T-helper 22 cell (primary cell): ENCODE measurements at places on chromosomes 4 and X.

GRCh38 chr4:139528377-139529005, 27.5 kb downstream of the SETD7 start:
- DNase-seq: no peak

DNA sequence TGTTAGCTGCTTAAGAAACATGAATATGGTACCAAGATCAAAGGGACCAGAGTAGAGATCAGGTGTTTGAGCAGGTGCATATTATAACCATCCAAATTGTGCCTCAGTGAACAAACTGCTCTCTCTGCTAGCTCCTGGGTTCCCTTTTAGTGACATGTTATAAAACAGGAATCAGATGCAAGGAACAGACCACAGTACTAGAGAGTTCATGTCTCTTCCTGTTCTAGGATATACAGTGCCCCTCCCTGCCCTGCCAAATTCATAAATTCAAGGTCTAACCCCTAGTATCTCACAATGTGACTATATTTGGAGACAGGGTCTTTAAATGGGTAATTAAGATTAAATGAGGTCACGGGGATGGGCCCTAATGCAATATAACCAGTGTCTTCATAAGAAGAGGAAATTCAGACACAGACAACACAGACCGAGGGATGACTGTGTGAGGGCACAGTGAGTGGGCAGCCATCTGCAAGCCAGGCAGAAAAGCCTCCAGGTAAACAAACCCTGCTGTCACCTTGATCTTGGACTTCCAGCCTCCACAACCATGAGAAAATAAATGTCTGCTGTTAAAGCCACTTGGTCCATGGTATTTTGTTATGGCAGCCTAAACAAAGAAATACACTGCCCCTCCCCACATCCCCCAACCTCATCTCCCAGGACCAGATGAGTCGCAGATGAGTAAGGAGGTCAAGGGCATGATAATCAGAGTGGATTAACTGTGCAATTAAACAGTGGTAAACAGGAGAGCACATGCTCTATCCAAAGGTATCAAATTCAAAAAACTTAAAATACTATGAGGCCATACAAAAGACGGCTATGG, 82.5 kb downstream of the RBM47 start:
- DNase-seq: no peak

GRCh38 chr4:168527560-168527959, 30.7 kb downstream of the PALLD start:
- no peak for DNase-seq

DNA sequence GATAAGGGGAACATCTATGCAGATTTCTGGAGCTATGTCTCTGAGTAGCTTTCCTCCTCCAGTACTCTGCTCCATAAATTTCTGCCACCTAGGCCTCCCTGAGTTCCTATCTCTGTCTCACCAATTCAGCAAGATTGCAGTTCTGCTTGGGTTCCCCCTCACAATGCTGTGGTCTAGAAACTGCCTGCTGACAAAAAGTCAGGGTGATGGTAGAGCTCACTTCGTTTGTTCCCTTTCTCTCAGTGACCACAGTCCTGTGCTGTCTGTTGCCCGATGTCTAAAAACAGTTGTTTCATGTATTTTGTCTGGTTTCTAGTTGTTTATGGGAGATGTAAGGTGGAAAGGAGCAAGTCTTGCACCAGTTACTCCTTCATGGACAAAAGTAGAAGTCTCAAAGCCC, 41.1 kb downstream of the AMMECR1 start:
- DNase-seq: no peak

DNA sequence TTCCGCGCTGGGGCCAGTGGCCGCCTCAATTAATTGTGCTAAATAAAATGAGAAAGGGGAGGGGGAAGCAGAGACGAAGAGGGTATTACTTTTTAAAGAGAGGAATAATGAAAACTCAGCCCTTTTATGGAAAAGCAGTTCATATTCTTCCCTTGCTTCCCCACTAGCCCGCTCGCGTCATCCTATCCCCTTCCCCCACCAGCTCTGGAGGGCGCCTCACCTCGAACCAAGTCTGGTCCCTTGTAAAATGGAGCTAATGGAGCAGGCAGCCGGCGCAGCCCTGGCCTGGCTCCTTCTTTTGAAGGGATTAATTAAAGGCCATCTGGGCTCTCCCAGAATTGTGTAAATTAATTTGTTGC, 511 bp upstream of the NKX6-1 start:
- DNase-seq: no peak
